Inflammatory macrophage (primary cell): ENCODE measurements at places on chromosomes 5 and 9.
A peak's percentile ranks its signal among the peaks of the same experiment; 100 is the strongest.

- DNase-seq, result no peak
These were observed 36.5 kb upstream of the ERCC6L2 start for GRCh38 chr9:95839012-95839411.

DNA sequence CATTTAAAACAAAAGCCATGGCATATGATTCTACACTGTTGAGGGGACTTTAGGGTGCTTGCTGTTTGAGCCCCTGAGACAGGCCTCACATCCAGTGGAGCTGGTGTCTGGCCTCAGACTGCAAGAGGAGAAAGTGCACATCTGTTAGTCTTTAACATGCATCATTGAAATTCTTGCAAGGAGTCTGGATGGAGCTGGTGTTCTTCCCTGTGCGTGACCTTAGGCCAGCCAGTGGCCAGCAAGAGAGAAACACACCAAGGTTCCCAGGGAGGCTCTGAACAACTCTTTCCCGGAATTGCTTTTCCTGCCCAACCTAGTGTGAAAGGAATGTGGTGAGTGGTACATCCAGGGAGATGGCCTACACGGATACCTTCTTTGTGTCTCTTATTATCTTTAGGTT lies 282.8 kb upstream of the TNC start:
- DNase-seq, result no peak

DNA sequence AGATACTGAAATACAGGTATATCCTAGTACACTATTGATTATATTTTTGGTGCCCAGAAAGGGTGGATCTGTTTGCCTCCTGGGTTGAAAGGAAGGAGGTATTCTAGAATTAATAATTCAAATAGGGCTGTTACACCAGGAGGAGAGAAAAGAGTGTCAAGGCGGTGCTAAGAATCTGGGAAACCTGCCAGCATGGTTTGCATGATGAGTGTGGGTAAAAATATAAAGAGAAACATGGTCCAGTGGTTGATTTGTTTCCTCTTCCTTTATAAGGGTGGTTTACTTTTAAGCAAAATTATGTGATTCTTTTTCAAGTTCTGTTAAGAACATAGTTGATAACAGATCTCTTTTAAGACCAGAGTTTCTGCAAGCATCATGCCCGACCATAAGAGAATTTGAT lies 69.4 kb upstream of the NFIB start:
- DNase-seq, result no peak

- no peak for DNase-seq
These were observed 46.5 kb downstream of the STOM start for GRCh38 chr9:121323449-121324151.

- no peak for DNase-seq
These were observed 55.4 kb upstream of the TBC1D2 start for GRCh38 chr9:98310752-98311392.

DNA sequence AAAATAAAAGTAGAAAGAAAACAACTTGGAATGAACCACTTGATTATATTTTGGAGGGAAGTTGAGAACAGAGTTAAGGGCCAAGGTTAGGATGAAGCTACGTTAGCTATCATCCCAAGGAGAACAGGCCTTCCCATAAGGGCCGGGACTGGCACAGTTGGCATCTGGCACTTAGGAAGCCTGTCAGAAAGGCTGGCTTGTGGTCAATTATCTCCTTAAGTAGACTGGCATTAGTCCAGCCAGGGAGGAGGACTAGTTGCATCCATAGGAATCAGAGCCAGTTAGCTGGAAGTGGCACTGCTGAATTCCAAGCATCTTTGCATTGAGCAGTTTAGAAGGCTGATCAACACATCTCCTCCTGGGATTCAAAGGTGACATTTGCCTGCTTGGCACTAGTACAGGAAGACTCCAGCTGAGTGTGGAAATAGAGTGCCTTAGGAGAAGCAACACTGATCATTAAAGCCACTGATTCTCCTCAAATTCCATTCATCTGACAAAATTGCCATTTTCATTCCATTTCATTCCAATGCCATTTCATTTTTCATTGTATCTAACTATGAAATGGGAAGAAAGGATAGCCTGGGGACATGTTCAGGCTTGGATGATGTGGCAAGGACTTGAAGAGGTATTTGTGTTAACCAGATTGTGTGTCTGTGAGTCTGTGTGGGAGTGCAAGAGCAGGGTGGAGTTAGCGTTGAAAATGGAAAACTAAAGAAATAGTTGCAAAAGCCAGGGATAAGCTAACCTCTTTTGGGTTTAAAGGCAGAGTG lies 5.5 kb downstream of the FOXB2 start:
- DNase-seq, result no peak

GRCh38 chr5:135303582-135304173 lies 95.4 kb downstream of the MACROH2A1 start:
- no peak for DNase-seq

- no peak for DNase-seq
These were observed 212.5 kb downstream of the GADD45G start for GRCh38 chr9:89817151-89817950.

GRCh38 chr5:38290028-38290653 lies 31.8 kb downstream of the EGFLAM start:
- no peak for DNase-seq

- no peak for DNase-seq
These were observed 116.8 kb downstream of the MACIR start for GRCh38 chr5:103375350-103375749.

DNA sequence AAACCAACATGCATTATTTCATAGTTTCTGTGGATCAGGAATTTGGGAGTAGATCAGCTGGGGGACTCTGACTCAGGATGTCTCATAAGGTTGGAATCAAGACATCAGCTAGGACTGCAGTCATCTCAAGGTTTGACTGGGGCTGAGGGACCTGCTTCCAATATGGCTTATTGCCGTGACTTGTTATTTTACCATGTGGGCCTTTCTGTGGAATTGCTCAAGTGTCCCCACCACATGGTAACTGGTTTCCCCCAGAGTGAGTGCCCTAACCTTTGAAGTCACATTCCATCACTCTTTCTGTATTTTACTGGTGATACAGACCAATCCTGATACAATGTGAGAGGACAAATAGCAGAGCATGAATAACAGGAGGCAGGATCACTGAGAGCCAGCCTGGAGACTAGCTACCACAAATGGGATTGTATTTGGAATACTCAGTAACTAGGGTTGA lies 70.2 kb upstream of the ELL2 start:
- DNase-seq, result no peak

- peak; percentile 52 for DNase-seq
These were observed 858 bp downstream of the NCS1 start for GRCh38 chr9:130172858-130173665.

DNA sequence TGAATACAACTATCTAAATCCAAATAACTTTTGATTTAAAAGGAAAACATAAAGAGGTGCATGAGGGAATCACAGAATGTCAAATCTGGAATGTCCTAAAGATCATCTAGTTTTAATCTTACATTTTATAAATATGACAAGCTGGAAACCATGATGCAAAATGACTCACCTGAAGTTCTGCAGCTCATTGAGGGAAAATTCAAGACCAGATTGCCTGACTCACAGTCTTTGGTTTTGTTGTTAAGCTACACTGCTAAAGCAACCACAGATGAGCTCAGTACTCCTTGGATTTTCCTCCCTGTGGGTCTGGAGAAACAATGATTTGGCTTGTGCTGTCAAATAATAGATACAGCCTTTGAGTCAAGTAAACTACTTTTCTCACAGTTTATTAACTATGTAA lies 19.1 kb upstream of the EDIL3 start:
- DNase-seq, result no peak

- no peak for DNase-seq
These were observed 86.4 kb downstream of the NR3C1 start for GRCh38 chr5:143316844-143317631.

DNA sequence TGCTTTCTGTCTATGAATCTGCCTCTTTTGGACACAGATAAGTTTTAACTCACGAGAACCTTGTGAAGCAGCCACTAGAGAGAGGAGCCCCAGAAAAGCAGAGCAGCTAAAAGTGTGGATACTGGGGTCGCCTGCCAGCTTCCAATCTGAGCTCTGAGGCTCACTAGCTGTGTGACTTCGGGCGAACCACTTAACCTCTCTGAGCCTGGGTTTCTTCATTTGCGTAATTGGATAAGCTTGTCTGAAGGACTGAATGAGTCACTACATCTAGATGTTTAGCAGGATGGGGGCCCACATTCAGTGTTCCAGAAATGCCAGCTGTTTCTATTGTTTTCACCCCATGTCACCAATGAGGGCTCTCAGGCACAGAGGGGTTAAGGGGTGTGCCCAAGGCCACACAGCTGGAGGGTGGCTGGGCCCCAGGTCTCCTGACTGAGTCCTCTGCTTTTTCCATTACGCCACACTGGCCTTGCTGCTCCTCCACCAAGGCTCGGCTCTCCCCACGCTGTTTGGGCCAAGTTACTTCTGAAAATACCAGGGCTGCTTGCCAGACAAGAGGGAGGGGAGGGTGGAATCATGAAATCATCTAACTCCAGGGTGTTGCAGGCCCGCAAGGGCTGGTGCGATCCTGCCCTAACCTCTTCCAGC lies 36.2 kb downstream of the SH3PXD2B start:
- DNase-seq, result peak; percentile 95

GRCh38 chr5:100889165-100889743 lies 13.8 kb downstream of the ST8SIA4 start:
- peak; percentile 41 for DNase-seq

- DNase-seq, result no peak
These were observed 110.2 kb upstream of the COL5A1 start for GRCh38 chr9:134531220-134531970.

- no peak for DNase-seq
These were observed 73.6 kb downstream of the C9orf153 start for GRCh38 chr9:86185872-86186271.

DNA sequence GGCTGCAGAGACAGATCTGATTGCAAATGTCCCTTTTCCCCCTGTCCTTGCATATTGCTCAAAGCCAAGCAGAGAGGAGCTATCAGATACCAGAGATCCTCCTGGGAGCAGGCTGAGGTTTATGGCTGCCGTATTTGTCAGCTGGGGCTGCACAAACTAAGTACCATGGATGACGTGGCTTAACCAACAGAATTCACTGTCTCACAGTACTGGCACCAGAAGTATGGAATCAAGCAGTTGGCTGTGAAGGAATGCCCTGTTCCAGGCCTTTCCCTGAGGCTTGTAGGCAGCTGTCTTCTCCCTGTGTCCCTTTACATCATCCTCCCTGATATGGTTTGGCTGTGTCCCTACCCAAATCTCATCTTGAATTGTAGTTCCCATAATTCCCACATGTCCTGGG lies 2.6 kb downstream of the CFAP90 start:
- DNase-seq, result no peak

- no peak for DNase-seq
These were observed 172.3 kb upstream of the CDH6 start for GRCh38 chr5:31021181-31021624.

DNA sequence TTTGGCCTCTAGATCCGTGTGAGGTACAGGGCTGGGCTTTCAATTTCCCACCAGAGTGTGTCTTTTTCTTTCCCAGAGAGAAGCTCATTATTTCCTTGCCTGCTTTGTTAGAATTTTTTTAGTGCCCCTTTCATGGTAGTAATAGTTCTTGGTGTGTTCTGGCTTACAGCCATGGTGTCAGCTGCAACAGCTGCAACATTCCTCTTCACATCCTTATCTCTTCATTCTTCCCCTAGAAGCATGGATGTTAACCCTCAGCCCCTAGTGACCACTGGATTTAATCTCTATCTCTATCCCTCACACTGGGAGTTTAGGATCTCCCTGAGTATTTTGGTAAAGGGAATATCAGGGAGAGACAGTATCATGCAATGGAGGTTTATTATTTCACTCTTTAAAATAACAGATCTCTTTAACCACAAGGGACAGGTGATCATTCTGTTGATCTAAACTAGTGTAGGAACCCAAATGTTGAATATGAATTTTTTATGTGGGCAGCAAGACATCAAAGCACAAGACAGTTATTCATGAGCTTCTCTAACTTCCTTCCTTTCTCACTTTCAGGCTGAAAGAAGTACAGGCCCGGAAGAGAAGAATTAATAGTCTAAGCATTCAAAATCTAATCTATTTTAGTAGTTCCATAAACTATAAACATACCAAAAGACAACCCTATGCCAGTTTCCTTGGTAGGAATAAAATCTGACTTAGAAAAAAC lies 160.2 kb downstream of the FAM170A start:
- DNase-seq, result no peak

DNA sequence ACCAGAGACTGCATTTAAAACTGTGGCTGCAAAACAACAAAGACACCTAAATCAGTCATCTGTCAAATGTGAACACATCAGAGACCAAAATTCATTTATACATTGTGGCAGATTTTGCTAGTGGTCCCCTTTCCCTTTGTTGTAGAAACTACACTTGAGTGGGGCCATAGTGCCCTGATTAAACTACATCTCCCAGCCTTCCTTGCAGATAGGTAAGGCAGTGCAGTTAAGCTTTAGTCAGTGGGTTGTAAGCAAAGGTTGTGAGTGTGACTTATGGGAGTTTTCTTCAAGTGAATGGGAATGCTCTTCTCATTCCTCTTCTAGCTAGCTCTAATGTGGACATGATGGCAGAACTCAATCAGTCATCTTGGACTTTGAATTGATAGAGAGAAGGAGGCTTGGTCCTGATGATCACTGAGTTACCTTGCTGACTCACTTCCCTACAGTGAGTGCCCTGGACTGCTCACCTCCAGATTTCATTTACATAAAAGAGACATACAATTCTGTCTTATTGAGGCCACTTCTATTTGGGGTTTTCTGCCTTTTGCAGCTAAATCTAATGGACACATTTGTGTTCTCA lies 35.2 kb upstream of the SPARC start:
- DNase-seq, result no peak
